Eye (tissue), 1 donor: ENCODE measurements at places on chromosomes 12 and 14.
A peak's percentile ranks its signal among the peaks of the same experiment; 100 is the strongest.

DNA sequence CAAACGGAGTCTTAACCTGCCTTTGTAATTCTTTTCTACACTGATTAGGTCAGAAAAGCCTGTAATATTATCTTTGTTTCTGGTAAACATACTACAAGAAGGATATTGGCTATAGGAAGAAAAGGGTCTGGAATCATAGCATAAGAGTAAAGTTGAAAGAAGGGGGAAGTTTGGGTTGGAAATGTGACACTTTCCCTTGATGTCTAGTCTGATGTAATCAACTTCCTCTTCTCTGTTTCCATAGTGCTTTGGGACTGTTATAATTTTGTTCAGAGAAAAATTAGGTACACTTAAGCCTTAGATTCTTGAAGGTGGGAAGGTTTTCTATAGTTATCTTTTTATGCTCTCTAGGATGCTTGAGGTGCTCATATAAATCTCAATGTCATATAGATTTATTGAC lies 322.2 kb downstream of the AEBP2 start:
- DNase-seq, result no peak

DNA sequence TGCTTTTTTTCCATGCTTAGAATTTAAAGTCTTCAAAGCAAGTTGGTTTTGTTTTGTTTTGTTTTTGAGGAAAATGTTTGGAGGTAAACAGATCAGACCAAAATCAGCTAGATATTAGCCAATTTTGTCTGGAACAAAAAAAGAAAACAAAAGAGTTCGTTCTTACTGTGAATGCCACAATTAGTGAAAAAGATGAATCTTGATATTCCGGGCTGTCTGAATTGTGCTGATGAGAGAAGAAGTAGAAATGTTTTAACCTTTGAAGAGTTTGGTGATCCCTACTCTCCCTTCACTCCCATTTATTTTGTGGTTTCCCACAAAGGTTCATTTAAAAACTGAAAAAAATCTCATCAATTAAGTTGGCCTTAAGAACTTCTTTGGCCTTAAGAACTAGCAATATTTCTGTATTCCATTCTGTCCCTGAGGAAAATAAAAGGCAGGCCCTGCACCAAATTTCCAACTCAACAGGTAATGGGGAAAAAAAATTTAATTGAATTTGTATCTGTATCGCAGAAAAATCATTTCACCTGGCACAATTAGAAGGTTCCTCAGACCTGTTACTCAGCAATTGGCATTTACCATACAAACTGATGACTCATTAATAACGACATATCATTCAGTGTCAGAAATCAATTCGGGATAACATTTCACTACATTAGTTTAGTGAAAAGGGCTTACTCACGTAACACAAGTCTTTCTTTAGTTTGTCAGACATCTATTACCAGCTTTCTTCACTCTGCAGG lies 562 bp upstream of the GLIPR1L2 start:
- no peak for DNase-seq

- no peak for DNase-seq
These were observed 13.1 kb upstream of the MYL2 start for GRCh38 chr12:110933326-110933974.

DNA sequence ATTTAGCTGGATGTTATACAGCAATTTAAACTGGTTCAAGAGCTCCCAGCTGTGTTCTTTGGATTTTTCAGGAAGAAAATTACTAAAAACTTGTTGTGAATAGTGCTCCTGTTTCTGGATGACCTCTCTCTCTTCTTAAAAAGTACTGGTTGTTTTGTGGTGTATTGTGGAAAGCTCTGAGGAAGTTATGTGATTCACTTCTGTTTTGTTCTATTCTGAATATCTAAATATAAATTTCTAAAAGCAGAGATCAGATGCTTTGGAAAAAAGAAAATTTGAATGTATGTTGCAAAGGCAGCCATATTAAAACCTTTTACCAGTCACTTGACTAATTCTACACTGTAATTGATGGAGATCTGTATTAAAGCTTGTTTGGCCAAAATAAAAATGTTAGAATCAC lies 3.4 kb upstream of the C3AR1 start:
- no peak for DNase-seq

DNA sequence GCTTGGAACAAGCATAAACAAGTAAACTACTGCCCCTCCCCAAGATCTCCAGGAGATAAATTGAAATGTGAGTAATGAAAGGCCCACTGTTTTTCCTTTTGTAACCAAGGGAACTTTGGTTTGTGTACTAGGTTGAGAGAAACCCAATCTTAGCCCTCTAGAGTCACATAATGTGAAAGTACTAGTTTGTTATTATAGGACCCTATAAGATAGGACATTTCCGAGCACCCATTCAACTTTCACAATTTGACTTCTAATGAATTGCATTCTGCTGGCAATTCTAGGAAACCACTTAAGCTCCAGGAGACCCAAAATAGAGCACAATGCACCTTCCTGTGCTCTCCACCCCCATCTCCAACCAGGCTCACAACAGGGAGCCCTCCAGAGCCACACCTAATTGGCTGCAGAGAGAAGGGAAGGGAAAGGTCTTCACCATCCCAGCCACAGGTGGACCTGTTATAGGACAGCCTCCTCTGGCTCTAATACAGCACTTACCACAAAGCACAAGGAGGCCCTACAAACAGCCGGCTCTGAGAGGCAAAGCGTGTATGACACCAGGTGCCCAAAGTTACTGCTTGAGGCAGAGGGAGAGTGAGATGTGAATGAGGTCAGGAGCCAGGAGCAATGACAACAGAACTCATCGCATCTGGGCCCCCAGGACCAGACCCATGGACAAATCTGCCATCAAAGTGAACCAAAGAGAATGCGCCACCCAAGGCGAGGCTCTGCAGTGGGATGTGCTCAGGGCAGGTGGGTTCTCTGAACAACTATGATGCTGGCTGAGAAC lies 163.3 kb upstream of the NTF3 start:
- DNase-seq, result no peak

DNA sequence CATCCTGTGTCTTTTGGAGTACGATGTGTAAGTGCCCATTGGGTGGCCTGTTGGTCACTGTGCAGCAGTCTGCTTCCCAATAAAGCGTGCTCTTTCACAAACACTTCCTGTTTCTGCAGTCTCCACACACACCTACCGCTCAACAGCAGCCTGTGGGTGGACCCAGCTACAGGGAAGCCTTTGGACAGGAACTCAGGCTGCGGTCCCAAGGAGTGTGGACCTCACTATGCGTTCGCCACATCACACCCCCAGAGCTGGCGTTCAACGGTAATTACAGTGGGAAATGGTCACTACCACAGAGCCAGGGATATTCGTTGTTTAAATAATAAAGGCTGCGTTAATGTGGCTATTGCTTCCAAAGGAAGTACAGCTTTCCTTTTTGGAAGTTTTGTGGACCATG lies 16.2 kb downstream of the PSMC1 start:
- DNase-seq, result no peak

- DNase-seq, result peak; percentile 90
These were observed 1.4 kb upstream of the ARHGEF40 start for GRCh38 chr14:21068521-21069387.

DNA sequence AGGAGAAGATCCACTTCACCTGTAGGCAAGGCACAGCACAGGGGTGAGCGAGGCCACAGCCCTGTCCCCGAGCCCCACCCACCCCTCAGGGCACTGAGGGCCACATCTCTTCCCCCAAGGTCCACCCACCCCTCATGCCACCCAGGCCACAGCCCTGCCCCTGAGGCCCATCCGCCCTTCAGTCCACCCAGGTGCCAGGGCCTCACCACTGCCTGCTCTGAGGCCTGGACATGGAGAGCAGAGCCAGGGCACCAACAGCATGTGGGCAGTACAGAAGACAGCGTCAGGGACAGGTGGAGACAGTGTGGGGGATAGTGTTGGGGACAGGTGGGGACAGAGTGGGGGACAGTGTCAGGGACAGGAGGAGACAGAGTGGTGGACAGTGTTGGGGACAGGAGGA lies 138.3 kb downstream of the TMEM121 start:
- no peak for DNase-seq

DNA sequence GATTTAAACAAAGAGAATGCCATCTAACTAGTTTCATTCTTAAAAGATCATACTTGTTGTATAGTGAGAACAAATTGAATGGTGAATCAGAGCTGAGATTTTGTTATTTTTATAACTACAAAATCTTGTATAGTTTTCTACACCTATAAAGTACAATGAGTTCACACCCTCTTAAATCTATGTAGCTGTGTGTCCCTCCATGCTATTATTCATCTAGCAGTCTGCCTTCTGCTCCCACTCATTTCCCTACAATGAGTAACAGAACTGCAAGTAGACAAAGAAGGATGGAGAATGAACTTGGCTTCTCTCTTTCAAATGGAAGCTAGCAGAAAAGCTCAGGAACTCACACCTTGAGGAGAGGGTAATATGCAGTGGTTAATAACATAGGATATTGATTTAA lies 7.1 kb downstream of the IFNG-AS1 start:
- DNase-seq, result no peak

DNA sequence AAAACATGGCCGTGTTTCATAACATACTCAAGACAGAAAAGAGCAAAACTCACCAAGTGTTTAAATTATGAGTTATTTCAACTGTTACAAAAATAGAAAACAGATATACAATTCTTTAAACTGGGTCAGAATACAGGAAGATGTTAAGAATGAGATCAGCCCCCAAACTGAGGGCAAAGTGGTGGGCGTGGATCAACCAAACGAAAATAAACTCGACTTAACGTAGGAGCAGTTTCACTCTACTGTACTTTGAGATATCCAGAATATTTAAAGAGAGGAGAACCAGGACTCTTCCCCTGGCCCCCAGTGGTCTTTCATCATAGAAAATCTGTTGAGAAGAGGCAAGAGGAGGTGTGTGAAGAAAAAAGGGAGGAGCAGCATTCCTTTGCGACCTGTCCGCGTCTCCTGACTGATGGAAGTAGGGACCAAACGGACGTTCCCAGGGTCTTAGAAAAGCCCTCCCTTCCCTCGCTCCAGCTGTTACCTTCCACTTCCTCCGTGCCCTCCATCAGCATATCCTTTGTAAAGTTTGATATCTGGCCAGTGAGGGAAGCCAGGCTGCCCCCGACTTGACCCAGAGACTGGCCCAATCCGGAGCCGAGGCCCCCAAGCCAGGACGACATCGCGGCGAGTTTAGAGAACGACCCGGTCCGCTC lies 668 bp downstream of the TRIP11 start:
- DNase-seq, result peak; percentile 84

GRCh38 chr12:54432815-54433164 lies 13.7 kb upstream of the ITGA5 start:
- DNase-seq, result no peak

GRCh38 chr12:13811061-13811460 lies 170.3 kb downstream of the GRIN2B start:
- DNase-seq, result no peak

DNA sequence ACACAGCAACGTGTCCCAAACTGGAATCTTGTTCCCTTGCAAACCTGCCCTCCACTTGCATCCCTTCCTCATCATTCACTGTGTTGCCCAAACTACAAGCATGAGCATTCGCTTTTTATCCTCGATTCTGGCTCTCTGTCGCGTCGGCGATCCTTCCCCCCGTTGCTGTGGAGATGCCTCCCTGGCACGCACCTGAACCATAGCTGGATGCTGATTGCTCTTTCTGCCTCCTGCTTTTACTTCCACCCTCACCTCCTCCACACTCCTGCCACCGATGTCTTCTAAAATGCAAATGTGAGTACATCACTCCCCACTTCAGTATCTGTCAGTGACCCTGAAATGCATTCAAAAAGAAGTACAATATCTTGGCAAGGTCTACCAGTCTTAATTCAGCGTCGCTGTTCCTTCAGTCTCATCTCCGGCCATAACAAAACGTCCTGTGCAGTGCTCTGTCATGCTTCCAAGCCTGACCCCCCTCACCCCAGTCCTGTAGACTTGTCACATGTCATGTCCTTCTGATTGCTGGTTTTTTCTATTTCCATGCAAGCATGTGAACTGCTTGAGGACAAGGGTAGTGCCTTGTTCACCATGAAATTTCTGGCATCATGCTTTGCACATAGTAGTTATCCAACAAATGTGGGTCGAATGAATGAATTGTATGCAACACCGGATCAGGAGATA lies 2.5 kb upstream of the PPP2R5C start:
- no peak for DNase-seq
